ENCODE measurements at places on chromosomes 13 and 19.

GRCh38 chr19:5261156-5261890 lies 79.3 kb downstream of the PTPRS start:
- no peak for DNase-seq

DNA sequence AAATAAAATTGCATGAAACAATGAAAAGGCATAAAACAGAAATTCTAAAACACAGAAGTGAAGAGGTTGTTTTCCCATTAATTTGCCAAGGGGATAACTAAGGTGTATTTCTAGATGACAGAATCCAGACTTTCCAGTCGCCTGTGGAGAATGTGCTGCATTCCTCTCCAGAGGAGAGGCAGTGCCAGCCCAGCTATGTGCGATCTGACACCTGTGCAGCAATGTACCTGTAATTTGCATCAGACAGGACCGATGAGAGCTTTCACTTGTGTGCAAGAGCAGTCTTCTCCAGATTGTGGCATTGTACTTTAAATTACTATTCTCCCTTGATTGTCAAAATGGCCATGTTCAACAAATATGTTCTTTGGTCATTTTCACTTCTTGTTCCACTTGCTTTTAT lies 1037.9 kb downstream of the EFNB2 start:
- no peak for DNase-seq

DNA sequence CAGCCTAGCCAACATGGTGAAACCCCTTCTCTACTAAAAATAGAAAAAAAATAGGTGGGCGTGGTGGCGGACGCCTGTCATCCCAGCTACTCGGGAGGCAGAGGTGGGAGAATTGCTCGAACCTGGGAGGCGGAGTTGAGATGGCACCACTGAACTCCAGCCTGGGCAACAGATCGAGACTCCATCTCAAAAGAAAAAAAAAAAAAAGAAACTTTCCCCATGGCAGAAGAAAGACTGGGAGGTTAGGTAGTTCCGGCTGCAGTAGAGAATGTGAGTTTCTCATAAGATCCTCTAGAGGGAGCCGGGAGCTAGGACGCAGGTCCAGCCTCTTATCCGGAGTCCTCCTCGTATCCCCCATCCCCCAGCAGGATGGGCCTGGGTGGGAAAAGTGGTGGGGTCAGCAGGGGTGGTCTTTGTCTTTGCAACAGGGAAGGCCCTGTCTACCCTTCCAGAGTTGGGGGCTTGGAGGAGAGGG lies 13.2 kb upstream of the CREB3L3 start:
- no peak for DNase-seq

- no peak for DNase-seq
Measured at GRCh38 chr13:34034411-34034810, 216.5 kb downstream of the RFC3 start.

DNA sequence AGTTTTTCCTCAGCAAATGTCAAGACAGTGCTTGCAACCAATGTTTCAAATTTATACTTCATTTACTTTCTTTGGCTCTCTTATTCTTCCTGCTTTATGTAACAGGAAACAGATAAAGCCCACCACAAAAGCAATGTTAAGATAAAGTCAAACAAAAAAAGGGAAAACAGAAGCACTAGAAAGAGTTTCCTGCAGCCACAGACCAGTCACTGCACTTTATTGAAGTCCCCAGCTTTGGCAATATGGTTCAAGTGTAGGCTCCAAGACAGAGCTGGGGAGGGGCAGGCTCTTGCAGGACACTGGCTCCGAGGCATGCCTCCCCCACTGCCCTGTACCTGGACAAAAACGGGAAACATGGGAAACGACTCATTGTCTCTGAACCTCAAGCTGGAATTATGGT lies 15.3 kb upstream of the CDC16 start:
- DNase-seq: no peak

DNA sequence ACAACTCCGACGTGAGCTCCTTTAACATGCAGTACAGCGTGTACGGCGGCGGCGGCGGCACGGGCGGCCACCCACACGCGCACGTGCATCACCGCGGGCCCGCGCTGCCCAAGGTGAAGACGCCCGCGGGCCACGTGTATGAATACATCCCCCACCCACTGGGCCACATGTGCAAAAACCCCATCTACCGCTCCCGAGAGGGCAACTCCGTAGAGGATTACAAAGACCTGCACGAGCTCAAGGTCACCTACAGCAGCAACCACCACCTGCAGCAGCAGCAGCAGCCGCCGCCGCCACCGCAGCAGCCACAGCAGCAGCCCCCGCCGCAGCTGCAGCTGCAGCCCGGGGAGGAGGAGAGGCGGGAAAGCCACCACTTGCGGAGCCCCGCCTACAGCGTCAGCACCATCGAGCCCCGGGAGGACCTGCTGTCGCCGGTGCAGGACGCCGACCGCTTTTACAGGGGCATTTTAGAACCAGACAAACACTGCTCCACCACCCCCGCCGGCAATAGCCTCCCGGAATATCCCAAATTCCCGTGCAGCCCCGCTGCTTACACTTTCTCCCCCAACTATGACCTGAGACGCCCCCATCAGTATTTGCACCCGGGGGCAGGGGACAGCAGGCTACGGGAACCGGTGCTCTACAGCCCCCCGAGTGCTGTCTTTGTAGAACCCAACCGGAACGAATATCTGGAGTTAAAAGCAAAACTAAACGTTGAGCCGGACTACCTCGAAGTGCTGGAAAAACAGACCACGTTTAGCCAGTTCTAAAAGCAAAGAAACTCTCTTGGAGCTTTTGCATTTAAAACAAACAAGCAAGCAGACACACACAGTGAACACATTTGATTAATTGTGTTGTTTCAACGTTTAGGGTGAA lies 6.6 kb downstream of the SLITRK5 start:
- DNase-seq: no peak

DNA sequence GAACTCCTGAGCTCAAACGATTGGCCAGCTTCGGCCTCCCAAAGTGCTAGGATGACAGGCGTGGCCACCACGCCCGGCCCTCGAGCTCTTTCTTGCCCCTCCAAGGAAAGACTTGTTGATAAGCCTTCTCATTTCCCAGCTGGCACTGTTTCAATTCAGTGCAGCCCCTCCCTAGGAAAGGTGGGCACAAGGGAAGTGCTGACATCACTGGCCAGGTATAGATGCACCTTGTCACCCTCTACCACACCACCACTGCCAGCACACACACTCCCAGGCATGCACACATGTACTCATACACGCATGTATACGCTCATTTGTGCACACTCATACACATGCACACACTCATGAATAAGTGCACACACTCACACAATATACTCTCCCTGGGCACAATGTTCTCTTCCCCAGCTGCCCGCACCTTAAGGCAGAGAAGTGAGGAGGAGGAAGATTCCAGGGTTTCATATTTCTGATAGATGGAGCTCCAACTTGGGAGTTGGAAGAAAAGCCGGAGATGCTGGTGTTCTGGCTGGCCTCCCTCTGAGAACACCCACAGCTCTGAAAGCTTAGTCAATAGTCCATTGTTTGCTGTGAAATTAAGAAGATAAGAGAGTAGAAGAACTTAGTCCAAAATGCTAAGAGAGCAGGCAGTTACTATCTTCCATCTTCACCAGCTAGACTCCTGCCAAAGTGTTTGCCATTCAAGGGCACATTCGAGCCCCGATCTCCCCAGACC lies 196.7 kb downstream of the FOXO1 start:
- no peak for DNase-seq

GRCh38 chr19:7506385-7507328 lies 9.2 kb upstream of the ZNF358 start:
- no peak for DNase-seq

- DNase-seq: no peak
Measured at GRCh38 chr19:14413693-14414181, 5.4 kb downstream of the DDX39A start.

- DNase-seq: no peak
Measured at GRCh38 chr13:113937527-113938180, 36.2 kb downstream of the C13orf46 start.

- no peak for DNase-seq
Measured at GRCh38 chr13:105377452-105377851, 1158.0 kb downstream of the EFNB2 start.

- no peak for DNase-seq
Measured at GRCh38 chr13:68727798-68728197, 1379.8 kb upstream of the ATXN8OS start.

GRCh38 chr19:3125900-3126524 lies 9.8 kb upstream of the GNA15 start:
- DNase-seq: peak; percentile 67

DNA sequence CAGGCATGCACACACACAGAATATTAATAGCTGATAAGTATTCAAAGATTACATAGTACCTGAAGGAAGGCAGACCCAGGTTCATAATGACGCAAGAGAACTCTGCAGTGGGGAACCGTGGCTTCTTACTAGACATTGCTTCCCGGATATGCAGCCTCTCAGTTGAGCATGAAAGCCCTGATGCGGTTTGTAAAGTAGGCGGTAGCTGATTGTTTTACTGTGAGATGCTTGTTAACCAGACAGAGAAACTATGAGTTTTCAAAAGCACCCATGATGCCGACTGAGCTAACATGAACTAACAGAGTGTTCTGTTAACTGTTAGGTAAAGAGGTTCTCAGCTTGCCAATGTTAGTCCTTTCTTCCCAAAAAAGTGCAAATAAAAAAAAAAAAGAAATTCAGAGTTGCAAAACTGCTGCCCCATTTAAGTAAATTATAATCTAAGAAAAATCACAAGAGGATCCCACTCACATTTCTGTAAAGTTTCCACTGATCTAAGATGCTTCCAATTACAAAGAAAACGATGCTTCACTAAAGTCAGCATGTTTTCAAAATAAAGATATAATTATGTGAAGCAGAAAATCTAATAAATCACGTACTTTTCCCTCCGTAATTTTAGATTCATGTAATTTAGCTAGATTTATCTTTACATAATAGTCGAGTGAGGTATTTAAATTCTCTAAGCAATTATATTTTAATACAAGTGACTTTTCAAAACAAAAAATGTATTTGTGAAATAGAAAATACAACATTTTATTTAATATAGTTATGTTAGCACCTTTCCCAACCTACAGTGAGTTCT lies 2.2 kb downstream of the FLT1 start:
- DNase-seq: peak; percentile 23

GRCh38 chr19:17378271-17378670 lies 1.1 kb upstream of the PLVAP start:
- no peak for DNase-seq

DNA sequence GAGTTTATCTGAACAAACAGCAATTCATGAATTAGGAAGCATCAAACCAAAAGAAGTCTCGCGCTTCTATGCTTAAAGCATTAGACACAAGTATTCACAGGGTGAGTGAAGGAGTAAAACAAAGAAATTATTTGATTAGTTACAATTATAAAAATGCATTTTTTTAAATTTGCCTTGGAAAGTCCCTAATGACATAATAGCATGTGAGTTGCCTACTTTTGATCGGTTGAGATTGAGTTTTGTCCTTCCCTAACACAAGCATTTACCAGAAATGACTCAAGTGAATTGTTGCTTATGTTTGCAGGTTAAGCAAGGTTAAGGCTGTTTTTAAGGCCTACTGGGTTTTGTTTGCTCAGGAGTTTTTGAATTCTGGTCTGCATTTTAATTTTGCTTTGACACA lies 389 bp upstream of the ZNF649 start:
- DNase-seq: no peak

DNA sequence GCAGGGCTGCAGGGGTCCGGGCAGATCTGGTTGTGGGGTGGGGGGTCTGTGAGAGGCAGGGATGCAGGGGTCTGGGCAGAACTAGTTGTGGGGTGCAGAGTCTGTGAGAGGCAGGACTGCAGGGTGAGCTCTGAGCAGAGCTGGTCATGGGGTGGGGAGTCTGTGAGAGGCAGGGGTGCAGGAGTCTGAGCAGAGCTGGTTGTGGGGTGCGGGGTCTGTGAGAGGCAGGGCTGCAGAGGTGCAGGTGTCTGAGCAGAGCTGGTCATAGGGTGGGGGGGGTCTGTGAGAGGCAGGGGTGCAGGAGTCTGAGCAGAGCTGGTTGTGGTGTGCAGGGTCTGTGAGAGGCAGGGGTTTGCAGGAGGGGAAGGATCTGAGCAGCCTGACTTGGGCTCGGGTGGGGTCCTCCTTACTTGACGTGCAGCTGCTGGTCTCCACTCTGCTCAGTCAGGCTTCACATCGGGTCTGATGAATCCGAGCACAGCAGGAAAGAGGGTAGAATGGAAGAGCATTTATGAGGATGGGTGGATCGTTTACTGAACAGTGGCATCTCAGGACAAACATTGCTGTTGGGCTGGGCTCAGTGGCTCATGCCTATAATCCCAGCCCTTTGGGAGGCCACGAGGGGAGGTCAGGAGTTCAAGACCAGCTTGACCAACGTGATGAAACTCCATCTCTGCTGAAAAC lies 31.2 kb downstream of the IGFL2 start:
- no peak for DNase-seq

DNA sequence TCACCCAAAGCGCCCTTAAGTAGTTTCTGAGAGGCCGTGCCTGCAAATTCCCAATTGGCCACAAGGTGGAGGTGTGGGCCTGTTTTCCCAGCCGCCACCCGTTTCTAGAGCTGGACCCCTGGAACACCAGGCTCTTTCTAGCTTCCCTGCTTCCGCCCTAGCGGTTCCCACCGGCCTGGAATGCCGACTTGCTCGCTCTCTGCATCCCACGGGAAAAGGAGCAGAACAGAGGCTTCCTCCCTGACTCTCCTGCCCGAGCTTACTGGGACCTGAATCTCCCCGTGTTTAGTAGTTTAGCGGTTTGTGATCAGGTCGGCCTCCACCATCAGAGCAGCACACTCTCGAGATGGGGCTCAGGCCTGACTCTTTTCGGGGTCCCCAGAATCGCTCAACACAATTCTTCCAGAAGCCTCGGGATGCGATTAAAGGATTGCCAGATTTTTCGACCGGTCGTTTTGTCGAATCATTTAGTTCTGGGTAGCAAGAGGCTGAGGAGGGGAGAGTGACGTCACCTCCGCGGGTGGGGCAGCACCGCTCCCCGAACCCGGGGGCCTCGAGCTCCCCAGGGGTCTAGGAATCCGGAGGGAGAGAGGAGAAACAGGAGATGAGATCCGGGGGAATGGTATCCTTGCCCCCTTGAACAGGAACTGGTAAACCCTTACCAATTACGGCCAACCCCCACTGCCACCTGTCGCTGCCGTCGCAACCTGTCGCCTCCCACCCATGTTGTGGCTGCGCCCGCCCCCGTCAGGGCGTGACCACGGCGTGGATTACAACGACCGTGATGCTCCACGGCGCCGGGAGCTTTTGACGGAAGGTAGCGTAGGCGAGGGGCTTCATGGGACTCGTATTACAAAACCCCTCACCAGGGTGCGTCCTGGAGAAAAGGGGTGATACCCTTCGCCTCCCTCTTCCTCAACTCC lies 8.0 kb downstream of the NAPSA start:
- DNase-seq: peak; percentile 78

DNA sequence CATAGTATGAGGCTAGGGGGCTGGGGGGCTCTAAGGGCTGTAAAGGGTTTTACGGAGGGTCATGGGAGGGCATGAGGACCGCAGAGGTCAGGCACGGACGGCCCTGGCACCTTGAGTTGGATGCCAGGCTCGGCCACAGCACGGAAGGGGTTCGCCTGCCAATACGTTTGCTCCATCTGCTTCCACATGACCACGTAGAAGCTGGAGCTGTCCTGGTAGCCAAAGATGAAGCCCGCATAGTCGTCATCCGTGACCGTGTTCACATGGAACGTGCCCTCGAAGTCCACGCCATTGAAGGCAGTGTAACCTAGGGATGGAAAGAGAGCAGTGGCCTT lies 6.4 kb downstream of the COMP start:
- DNase-seq: no peak

GRCh38 chr13:95086761-95087160 lies 214.5 kb downstream of the ABCC4 start:
- DNase-seq: no peak
